Activated CD8-positive, alpha-beta memory T cell treated with anti-CD3 and anti-CD28 coated beads for 48 hours (primary cell): ENCODE measurements at places on chromosomes 1 and 21.

GRCh38 chr1:235607284-235607683 is 42.3 kb downstream of the GNG4 start:
- DNase-seq: no peak

DNA sequence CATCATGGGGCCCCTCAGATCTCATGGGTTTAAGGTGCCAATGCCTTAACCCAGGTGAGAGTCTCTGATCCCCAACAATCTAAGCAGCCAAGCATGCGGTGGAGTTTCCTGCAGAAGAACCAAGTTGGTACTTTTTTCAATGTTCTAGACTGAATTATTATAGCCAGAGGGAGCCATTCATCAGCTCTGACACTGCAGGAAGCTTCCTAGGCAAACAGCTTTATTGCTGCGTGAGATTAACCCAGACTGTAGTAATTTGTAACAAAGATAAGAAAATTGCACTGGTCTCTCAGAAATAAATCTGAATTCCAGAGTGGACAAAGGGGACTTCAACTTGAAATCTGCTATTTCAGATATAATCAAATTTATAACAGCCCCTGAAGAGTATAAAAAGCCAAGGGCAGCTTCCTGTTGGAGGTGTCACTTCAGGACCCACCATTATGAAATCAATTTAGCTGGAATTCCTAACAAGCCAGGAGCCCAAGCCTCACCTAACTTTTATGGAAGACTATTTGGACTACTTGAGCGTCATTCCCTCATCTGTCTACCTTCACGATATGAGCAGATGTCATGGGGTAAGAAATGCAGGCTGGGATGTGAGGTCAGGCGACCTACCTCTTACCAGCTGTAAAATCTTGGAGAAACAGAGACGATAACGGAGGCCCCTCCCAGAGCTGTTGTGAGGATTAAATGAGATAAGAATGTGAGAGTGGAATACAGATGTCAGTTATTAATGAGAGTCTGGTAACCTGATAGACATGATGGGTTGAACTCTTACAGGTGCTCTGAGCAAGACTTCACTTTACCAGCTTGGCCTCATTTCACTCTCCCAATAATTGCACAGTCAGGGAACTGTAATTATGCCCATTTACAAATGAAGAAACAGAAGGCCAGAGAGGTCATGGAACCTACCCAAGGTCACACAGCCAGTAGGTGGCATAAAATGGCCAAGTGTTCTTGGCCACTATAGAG is 135.1 kb downstream of the RRAGC start:
- no peak for DNase-seq

DNA sequence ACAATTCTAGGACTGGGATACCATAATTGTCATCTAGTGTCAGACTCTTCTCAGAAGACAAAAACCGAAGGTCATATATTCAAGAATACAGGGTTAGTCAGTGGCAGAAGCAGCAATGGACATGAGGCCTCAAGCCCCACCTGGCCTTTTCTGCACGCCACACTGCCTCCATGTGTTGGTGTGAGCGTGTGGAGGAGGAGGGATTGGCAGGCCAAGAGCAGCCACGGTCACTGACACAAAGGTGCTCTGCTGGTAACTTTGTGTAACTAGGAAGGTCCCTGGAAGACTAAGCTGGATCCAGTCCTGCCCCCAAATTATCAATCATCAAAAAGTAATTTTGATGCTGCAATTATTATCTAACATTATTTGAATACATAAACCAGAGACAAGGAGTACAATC is 34.9 kb downstream of the HSF2BP start:
- DNase-seq: no peak

GRCh38 chr1:46549697-46550681 is 1.5 kb downstream of the KNCN start:
- no peak for DNase-seq

DNA sequence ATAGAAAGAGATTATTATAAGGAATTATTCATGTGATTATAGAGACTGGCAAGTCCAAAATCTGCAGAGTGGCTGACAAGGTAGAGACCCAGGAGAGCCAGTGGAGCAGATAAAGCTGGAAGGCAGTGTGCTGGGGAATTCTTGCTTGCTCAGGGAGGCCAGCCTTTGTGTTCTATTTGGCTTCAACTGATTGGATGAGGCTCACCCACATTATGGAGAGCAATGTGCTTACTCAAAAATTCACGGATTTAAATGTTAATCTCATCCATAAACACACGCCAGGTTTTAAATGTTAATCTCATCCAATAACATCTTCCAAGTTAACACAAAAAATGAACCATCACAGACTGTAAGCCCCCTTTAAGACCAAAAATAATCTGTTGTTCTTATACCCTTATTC is 30.2 kb upstream of the PHGDH start:
- no peak for DNase-seq

DNA sequence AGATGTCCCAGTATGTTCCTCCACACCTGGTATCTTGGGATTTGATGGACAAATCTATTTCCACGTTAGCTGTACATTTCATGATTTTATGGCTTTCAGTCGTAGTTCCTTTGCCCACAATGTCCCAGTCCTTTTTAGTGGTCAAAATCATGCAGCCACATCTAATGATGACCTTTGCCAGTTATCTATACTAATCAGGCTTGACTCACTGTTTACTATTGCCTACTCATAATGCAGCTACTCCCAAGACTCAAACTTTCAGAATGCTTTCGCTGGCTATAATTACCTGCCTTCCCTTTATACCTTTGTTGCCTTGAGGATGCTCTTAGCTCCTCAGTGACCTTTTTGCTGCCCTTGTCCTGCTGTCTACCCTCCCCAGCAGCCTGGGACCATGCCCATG is 6.4 kb downstream of the NOS1AP start:
- no peak for DNase-seq

DNA sequence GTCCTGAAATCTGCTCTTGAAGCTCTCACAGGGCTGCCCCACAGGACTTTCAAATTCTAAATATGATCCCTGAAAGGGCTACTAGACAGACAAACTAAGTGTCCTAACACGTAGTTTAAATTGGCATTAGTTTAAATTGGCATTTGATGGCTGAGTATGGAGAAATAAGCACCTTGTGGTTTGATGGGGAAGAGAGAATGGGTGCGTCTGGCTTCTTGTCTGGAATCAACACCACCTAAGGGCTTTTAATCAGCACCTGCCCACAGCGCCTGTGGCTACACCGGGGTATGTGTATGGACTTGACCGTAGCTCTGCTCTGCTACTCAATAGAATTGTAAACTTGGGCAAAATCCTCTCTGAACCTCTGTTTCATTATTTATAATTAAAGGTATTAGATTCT is 5.7 kb upstream of the LAMB3 start:
- DNase-seq: no peak

GRCh38 chr1:47191940-47192457 is 2.2 kb upstream of the PDZK1IP1 start:
- DNase-seq: no peak

DNA sequence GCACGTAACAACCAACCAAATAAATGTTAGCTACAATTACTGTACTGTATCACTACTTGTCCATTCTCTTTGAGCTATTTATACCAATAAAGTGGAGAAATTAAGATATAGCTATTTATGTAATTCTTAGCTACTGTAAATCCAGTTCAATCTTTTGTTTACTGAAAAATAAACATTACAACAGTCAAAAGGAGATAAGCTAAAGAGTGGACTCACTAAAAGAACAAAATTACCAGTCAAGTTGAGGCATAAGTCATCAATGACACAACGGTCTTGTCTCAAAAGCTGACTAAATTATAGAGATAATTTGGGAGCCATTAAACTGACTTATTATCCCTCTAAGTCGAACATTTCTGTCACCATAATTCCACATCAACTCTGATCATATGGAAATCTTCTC is 22.5 kb downstream of the TGFBR3 start:
- DNase-seq: no peak

- DNase-seq: no peak
Measured at GRCh38 chr1:62953633-62954032, 169.7 kb downstream of the ATG4C start.

DNA sequence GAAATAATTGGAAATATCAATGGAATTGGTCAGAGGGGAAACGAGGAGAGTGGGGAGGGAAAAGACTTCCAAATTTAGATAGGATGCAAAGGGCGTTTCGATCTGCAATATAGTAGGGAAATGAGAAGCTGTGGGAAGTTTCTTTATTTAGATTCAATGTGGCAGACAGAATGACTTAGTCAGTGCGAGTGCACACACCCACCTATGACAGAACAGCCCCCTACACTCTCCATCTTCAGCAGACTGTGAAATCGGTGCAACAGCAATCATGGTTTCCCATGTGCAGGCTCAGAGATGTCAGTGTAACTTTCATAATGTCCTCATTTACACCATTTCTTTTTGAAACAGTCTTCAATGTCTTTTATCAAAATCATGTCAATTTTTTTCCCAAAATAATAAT is 46.0 kb downstream of the DIP2A start:
- no peak for DNase-seq

GRCh38 chr1:222195857-222196256 is 352.0 kb downstream of the HHIPL2 start:
- DNase-seq: no peak
